ENCODE measurements at places on chromosomes 7 and 10.

- DNase-seq, result no peak
Measured at GRCh38 chr7:64908358-64908757, 5.3 kb downstream of the ZNF273 start.

- no peak for DNase-seq
Measured at GRCh38 chr7:148319316-148319808, 271.2 kb upstream of the C7orf33 start.

DNA sequence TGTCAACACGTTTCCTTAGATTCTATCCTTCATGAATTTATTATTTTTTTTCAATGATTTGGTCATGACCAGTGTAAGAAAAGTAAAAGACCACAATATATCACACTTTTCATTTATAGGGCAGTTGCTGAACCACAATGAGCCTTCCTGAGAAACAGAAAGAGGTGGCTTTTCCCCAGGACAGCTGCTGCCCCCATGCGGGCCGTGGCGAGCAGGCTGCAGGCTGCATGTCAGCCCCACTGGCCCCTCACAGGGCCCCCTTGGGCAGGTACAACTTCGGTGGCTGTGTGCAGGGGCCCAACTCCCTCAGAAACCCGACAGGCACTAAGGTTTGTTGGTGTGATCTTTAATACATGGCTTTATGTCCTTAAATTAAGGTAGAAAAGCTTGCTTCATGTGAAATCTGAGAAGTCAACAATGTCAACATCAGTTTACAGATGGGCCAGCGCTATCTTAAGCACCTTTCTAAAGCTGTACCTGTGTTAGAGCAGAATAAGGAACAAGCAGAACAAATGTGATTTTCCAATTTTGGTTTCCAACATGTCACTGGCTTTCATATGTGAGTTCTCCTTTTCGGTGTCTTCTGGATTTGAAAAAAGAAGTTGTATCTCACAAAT lies 10.6 kb downstream of the BEND7 start:
- DNase-seq, result no peak

DNA sequence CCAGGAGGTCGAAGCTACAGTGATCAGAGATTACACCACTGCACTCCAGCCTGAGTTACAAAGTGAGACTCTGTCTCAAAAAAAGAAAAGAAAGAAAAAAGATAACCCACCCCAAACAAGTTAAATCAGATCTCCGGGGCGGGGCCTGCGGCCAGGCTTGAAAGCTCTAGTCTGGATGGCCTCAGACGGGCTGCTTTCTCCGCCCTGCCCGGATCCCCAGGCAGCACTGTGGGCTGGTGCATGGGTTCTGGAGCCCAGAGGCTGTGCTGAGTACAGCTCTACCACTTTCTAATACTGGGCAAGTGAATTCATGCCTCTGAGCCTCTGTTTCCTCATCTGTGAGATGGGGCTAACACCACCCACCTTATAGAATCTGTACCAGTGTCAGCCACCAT lies 83.7 kb downstream of the ZMIZ1 start:
- no peak for DNase-seq

GRCh38 chr7:135388616-135389015 lies 121.3 kb downstream of the CNOT4 start:
- no peak for DNase-seq

GRCh38 chr10:99457813-99458212 lies 27.4 kb upstream of the GOT1 start:
- no peak for DNase-seq

- no peak for DNase-seq
Measured at GRCh38 chr7:132239422-132239994, 336.8 kb downstream of the PLXNA4 start.

DNA sequence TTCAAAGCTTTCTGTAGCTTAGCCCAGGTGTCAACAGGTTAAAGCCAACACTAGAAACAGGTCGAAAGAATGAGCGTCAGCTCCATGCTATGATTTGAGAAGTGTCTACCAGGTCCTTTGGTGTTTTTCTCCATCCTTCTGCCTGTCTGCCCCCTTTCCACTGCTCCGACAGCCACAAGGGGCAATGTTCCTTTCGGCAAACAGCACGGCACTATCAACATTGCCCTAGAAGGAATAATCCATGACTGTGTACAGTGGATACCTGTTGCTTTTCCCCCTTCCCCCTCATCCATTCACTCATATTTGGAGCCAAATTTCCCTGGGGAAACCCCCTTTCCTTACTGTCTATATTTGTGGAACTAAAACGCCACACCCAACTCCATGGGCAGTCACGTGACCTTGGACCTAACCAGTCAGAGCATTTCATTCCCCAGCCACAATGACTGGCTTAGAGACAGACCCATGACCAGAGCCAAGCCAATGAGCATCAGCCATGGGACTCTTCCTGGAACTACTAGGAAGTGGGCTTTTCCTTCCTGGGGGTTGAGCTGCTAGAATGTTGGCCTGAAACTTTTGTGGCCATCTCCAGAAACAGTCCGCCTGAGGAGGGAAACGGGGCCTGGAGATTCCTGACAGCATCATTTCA lies 51.5 kb downstream of the AFAP1L2 start:
- DNase-seq, result no peak

GRCh38 chr7:138169441-138169851 lies 93.2 kb downstream of the AKR1D1 start:
- DNase-seq, result no peak

DNA sequence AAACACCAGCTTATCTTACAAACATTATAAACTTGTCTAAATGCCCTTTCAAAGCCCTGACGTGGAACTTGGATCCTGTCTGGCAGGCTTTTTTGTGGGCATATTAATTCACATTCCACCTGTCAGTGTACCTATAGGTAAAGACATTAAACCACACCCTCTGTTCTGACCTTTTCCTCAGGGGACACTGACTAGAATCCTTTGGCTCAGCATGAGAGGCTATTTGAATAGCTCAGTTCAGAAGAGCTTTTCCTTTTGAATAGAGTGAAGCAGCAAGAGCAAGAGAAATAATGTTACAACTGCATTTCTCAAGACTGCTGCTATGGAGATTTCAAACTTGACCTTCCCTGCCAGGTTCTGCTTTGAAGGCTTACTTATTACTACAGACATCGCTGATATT lies 76.9 kb downstream of the CYP51A1 start:
- no peak for DNase-seq

- no peak for DNase-seq
Measured at GRCh38 chr7:155136619-155137243, 66.6 kb downstream of the HTR5A start.

DNA sequence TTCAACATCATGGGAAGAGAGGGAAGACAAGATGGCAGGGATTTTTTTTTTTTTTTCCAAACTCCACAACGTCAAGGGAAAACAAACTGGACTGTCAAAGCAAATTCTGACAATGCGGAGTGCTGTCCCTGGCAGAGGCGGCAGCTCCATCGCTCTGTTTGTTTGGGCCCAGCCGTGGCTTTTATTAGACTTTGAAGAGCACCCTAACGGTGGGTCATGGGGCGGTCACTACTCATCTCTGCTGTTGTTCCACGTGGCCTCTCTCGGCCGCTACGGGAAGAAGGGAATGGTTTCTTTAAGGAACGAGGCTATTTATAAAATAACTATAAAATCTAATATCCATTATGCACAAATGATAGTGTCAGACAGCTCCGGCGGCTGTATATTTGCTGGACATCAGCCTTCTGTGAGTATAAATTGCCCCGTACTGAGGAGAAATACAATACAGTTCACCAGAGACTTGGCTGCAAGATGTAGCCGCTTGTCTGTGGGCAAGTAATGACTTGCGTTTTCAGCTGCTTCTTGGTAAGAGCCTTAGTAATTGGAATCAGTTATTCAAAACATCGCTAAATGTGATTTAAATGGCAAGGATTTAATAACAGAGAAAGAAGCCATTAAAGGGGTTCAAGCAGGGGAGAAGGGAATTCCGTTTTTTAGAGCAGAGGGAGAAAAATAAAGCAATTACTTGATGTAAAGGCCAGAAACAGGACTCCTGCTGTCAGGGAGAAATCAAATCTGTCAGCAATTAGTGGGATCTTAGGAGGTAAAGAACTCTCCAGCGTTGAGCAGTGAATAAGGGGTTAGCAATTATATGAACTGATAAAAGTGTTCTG lies 61.7 kb upstream of the RAB11FIP2 start:
- no peak for DNase-seq

- DNase-seq, result no peak
Measured at GRCh38 chr10:44393051-44393630, 8.2 kb upstream of the CXCL12 start.

GRCh38 chr10:102503264-102504178 lies at the start of gene SUFU:
Gene SUFU, plus strand, starts transcription at chr10:102503972. Its CDS starts 181 bp downstream, at chr10:102504153.
- DNase-seq, result peak; percentile 94

- no peak for DNase-seq
Measured at GRCh38 chr7:5539013-5539411, 115.4 kb upstream of the TNRC18 start.

DNA sequence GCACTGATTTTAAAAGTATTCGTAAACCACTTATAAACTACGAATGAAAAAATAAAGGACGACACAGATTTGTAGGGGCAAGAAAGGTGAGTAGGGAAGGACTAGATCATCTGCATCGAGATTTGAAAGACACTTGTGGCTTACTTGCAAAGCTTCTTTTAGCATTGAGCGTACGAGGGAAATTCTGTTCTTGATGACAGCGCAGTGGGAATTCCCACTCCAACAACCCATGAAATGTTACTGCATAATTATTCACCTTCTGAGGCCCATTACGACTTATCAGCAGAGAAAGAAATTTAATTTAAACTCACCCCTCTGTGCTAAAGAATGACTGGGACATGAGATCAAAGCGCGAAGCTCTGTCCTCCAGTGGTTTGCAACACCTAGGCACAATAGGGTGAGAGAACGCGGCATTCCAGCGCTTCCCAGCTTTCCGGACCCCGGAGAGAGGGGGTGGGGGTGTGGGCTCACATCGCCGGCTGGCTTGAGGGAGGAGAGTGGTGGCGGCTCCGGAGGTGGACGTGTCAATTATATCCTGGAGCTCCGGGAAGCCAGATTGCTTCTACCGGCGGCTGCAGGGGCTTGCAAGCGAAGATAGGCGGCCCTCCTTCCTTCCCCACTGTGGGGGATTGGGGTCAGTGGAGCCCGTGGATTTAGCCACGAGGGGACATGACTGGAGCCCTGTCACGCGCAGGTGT lies 10.3 kb downstream of the SP8 start:
- DNase-seq, result no peak

GRCh38 chr10:122999347-122999746 lies 9.2 kb downstream of the IKZF5 start:
- no peak for DNase-seq

DNA sequence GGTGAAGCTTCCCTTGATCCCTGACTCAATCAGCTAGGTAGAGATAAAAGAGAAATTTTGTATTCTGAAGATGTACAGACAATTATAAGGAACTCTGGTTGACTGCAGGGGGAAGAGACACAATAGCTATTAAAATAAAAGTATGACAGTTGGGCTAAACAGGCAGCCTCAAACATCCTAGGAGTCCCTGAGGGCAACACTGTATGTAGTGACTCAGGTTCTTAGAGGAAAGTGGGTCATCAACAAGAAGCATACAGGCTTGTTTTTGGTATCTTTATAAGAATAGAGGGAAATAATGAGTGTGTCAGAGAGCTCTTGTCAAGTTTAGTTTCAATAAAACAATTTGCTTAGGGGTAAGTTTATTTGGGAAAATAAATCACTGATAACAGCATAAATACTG lies 150.3 kb downstream of the AUTS2 start:
- no peak for DNase-seq

GRCh38 chr7:12601302-12601869 lies 30.9 kb downstream of the SCIN start:
- DNase-seq, result no peak

Measured in CD8-positive, alpha-beta T cell (primary cell).